Ureter (tissue), 1 donor: ENCODE measurements at places on chromosomes 1 and 21. TPM values are rescaled to one million over a fixed set of nuclear protein-coding genes. Genes with fewer than 3 reads are reported as not detected.
A peak's percentile ranks its signal among the peaks of the same experiment; 100 is the strongest.

DNA sequence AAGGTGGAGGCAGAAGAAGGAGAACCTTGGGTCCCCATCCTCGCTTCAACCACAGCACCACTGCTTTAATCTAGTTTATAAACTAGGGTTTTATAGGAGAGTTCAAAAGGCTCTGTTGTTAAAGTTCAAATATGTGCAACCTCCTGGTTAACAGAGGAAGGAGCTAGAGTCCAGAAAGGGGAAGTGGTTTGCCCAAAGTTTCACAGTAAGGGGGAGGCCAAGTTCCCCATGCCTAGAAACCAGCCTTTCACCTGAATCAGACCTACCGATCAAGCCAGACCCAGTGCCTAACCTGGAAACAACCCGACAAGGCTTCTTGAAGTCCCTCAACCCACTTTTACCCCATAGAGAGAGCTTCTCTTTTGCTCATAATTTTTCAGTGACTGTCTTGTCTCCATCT is 106.5 kb downstream of the PLPP3 start:
- no peak for DNase-seq

DNA sequence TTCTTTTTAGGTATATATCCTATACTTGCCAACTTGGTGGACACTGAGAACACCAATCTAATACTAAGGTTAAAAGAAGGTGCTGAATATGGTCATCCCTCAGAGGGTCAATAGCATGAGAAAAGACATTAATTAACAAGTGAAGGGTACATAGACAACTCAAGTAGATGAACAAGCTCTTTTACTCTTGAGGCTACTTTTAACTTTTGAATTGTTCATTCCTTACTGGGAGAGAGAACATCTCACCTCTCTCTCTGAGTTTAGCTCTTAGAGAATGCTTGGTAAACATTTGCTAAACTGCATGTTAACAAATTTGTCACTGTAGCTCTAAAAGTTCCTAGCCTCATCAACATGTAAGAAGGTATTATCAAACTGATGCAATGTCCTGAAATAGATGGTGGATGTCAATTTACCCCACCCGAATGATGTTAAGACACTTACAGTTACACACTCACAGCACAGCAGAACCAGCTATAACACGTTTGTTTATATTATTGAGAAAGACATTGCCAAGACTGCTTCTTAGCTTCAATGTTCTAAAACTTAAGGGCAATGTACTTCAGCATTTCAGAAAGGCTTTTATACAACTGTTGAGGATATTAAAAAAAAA is 35.9 kb downstream of the HEATR1 start:
- DNase-seq, result no peak

GRCh38 chr1:10841118-10841517 is 44.7 kb upstream of the CASZ1 start:
- DNase-seq, result no peak

GRCh38 chr1:14339288-14339687 is 259.2 kb upstream of the KAZN start:
- no peak for DNase-seq

DNA sequence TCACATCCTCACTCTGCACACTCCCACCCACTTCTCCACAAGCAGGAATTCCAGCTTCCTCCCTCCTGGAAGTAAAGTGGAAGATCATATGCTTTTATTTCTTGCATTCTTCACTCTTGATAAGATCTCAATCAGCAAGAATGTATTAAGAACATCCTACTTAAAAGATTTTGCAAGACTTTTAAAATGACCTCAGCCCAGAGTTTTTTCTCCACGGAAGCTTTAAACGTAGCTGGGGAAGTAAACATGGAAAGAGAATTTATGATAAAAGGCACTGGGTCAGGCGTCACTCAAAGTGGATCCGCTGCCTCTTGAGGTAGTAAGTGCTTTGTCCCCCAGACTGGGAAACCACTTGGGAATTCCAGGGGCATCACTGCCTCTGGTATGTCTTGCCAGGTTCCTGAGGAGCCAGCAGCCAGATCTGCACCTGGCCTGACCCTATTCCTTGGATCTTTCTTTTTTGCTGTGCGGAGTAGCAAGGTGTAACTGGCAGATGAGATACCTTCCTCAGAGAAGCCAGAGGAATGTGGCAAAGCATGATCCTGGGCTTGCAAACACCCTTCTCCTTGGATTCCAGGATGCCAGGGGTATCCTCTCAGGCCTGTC is 33.9 kb downstream of the CDK18 start:
- DNase-seq, result peak; percentile 24

PLEKHG5 gene
- 17.7 TPM for total RNA-seq

SUSD4 gene
- total RNA-seq, result 21.9 TPM

FCER1A gene
- 0.99 TPM for total RNA-seq

ITLN2 gene
- not detected for total RNA-seq
